Renal pelvis (tissue), 12 donors: ENCODE measurements at places on chromosomes 16 and 17. TPM values are rescaled to one million over a fixed set of nuclear protein-coding genes. Genes with fewer than 3 reads are reported as not detected.

- DNase-seq = no peak
These were observed 568 bp upstream of the TNK1 start for GRCh38 chr17:7380321-7380720.

The KRTAP9-6 gene
- 0.09 TPM for polyA plus RNA-seq

The CCDC154 gene
- 4.4 TPM for polyA plus RNA-seq

GRCh38 chr17:39450847-39451581 lies at the start of gene MED1:
Gene MED1 (minus strand): TSS chr17:39451263. CDS start chr17:39451062, 201 bp downstream.
- peak; percentile 99 for DNase-seq

- DNase-seq = no peak
These were observed 32.5 kb downstream of the ASIC2 start for GRCh38 chr17:33260638-33261037.

- no peak for DNase-seq
These were observed 155.1 kb upstream of the CCL2 start for GRCh38 chr17:34099859-34100515.

DNA sequence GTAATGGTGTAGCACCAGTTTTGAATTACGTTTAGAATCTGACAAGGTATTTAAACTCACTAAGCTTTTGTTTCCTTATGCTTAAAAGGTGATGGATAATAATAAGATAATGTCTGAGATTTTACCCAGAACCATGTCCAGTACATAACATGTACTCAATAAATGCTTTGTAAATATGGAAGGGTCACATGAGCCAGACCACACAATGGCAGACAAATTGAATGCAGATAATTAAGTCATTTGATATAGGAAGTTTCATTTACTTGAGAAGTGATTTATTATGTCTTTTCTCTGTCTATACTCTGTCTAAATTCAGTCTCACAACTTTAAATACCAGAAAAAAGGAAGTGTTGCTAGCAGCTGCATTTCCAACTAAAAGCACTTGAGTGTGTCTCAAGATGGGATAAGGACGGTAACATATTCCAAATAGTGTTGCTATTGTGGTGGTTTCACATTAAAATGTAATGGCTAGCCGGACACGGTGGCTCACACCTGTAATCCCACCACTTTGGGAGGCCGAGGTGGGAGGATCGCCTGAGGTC lies 52.5 kb upstream of the DHX40 start:
- DNase-seq = no peak

- peak; percentile 82 for DNase-seq
These were observed 38.9 kb downstream of the MRPS23 start for GRCh38 chr17:57810721-57811637.

GRCh38 chr16:24721830-24722238 lies 7.6 kb upstream of the TNRC6A start:
- DNase-seq = no peak

The PRR35 gene
- polyA plus RNA-seq = 17.8 TPM

- no peak for DNase-seq
These were observed 6.2 kb downstream of the GINS2 start for GRCh38 chr16:85682516-85682915.

The SLC13A2 gene
- polyA plus RNA-seq = 18.8 TPM

- DNase-seq = no peak
These were observed 440.9 kb upstream of the MAF start for GRCh38 chr16:80041410-80041809.

GRCh38 chr17:21228111-21228510 lies 14.2 kb upstream of the TMEM11 start:
- no peak for DNase-seq

GRCh38 chr16:25141648-25142047 lies 30.1 kb downstream of the LCMT1 start:
- DNase-seq = no peak
